Activated CD4-positive, alpha-beta T cell treated with anti-CD3 and anti-CD28 coated beads for 4 hours (primary cell): ENCODE measurements at places on chromosomes 11 and 22.

DNA sequence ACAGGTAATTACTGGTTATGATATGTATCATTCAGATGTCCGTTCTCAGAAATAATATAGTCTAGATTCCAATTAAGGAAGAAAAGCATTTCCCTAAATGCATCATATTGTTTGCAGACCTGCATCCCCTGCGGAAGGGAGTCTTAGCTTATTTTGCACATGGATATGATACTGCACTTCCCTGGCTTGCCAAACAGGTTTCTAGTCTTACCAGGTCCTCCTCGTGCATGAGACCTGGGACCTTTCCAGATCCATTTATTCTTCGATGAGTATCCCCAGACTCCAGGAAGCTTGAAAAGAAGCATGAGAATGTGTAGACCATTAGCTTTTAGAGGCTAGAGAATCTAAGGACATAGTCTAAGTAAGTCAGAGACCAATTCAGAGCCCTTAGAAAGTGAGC lies 30.6 kb downstream of the CYB5R2 start:
- no peak for DNase-seq

- DNase-seq: no peak
Observed at GRCh38 chr11:8337130-8337795, 73.6 kb upstream of the LMO1 start.

- DNase-seq: no peak
Observed at GRCh38 chr11:43498561-43498960, 139.8 kb downstream of the TTC17 start.

GRCh38 chr11:14774721-14775120 lies 117.3 kb downstream of the CYP2R1 start:
- DNase-seq: no peak

DNA sequence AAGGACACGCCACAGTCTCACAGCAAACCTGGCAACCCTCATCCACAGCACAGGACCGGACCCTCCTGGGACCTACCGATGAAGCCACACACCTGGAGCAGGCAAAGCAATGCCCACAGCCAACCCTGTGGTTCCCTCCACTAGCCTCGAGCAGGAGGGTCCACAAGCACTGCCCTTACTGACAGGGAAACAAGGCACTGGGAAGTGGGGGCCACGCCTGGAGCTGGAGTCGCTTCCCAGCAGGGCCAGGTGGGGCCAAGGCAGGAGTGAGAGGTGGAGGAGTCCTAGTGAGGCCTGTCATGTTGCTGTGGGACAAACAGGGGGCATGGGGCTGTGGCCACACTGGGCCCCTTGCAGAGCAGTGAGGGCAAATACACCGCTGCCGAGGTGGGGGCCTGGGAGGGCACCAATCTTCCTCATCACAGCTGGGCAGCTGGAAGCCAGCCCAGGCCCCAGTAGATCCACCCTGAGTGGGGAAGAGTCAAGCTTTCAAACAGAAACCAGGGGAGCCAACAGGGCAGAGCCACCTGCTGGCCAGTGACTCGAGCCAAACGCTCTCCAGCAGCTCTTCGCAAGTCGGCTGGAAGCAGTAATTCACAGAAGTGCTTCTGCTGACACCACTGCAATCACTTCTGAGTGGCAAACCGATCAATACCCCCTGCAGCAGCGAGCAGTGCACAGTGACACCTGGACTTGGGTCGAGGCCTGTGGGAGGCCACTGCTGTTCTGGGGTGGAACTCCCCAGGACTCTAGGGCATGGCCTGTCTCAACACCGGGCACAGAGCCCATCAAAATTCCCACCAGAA lies 13.7 kb downstream of the SULT4A1 start:
- no peak for DNase-seq

DNA sequence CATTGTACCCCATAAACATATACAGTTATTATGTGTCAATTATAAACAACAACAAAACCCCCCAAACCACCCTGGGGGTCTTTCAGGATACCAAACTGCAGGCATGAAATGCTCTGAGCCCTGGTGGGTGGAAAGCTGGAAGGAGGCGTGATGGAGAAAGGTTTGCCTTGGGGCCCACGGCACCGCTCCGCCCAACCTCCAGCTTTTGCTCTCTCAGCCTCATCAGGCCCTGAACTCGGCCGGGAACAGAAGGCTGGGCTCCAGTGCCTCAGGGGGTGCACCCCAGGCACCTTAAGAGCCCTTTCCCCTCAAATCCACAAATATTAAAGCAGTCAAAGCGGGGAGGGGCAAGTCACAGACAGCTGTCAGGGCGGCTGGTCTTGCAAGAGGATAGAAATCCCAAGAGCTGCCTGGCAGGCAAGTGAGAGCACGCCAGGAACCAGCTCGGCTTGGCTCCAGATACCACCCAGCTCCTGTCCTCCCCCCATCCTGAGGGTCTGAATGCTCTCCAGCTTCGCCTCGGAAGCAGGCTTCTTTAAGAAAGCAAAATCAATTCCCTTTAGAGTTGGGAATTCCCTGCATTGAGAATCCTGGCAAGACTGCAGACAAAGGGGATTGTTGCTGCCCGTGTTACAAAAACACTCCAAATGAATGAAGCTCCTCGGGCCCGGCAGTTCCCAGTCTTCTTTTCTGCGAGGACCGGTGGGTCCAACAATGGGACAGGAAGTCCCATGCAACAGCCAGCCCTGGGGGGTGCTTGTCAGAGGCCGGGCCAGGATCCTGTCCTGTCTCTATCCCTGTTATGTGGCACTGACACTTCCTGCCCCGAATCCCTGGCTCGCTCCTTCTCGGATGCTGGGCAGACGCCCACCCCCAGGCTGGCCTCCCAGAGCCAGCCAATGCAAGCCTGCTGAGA lies 80.8 kb downstream of the NAT10 start:
- no peak for DNase-seq

DNA sequence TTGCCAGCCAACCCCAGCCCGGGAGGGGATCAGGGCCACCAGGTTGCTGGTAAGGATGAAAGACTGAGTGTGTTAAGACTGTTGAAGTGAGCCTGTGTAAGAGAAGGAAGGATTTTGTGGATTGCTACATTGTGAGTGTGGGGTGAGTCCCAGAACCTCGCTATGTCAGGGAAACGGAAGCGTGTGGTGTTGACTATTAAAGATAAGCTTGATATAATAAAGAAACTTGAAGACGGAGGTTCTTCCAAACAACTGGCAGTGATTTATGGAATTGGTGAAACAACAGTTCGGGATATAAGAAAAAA lies 627 bp downstream of the JRKL start:
- DNase-seq: no peak

GRCh38 chr11:40425168-40425567 lies 1034.3 kb downstream of the LRRC4C start:
- DNase-seq: no peak

DNA sequence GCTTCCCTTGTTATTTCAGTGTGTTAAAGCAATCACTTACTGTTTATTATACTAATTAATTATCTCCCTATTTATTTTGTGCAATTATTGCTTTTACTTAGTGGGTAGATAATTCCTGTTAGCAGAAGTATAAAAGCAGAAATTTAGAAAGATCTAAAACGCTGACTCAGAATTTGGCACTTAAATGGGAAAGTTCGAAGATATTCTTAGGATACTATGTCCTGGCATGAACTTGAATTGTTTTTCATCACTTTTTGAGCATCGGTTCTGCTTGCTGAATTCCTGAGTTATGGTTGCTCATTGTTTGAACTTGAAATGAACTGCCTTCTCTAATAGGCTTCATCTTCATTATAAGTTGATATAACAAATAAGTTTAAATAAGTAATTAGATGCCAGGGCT lies 325.4 kb downstream of the JRKL start:
- no peak for DNase-seq

DNA sequence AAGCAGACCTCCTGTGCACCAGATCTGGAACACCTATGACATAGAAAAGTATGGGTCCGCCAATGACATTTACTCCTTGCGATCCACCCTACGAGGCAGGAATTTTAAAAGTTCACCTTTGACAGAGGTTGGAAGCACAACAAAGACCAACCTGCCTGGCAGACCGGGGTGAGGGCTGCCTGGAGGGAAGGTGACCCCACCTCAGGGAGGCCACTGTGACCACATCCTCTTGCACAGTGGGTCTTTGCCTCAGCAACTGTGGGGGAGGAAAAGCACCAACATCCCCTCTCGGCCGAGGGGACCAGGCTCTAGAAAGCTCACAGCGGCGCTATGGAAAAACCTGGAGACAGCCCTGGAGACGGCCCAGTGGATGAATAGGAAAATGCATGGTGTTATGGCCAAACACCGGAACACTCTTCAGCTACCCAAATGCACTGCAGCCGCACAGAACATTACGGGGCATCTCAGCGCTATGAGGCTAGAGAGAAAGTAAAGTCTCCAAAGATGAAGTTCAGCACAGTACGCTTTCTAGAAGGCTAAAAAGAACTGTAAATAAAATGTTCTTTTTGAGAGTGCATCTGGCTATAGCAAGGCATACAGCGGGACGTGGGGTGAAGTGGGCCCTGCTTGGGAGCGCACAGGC lies 1.8 kb upstream of the SHISAL1 start:
- no peak for DNase-seq

DNA sequence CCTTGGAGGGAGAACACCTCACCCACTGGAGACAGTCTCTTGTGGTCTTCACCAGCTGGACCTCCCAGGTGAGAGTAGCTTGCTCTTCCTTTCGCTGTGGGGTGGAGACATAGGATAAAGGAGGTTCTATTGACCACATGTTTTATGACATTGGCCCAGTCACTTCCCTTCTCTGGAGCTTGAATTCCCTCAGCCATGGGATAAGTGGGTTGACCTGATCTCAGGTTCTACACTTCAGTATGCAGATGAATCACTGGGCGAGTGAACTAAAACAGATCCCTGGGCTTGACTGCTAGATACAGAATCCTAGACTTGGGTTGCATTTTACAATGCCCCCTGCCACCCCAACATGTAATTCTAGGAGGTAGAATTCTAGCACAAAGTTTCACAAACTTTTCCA lies 54.8 kb upstream of the PRSS23 start:
- no peak for DNase-seq

DNA sequence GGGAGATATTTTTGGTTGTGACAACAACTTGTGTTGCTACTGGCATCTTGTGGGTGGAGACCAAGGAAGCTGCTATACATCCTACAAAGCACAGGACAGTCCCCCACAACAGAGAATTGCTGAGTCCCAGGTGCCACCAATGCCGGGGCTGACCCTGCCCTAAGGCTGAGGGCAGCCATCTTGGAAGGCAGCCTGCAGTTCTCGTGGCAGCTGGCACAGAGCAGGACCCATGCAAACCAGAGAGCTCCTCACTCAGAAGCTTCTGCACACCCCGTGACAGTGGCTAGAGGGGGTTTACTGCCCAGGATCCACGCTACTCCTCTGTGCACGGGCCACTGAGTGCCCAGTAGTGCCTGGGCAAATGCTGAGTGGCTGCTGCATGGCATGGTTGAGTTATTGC lies 143.4 kb downstream of the CTTN start:
- DNase-seq: no peak

DNA sequence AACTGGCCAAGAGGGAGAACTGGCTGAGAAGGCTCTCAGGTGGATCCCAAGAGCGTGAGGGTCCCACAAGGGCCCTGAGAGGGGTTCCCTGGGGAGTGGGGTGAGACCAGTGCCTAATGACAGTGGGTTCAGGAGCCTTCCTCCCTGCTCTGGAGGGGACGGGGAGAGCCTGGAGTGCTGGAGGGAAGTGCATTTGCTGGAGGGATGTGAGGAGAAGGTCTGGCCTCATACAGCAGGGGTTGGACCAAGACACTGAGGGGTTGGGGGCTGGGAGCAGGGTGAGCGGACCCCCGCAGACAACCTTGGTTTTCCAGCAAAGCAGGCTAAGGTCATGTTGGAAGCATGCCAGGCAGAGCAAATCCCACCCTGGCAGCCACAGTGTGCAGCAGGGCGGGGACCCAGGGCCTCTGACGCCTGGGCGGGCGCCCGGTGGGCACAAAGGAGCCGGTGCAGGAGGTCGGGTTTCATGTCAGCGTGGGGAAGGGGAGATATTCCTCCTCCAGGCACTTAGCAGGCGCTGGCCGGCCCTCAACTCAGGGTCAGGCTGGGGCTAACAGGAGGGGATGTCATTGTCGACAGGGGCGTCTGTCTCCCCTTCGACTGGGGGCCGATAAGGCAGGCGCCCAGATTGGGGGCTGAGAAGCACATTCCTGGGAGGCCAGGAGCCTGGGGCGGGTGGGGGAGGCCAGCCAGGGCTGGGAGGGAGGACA lies 3.1 kb upstream of the DERL3 start:
- DNase-seq: no peak

GRCh38 chr11:121793916-121794315 lies 322.1 kb downstream of the BLID start:
- no peak for DNase-seq

- DNase-seq: no peak
Observed at GRCh38 chr22:44494497-44494896, 3.5 kb downstream of the RTL6 start.

- no peak for DNase-seq
Observed at GRCh38 chr11:34811858-34812257, 104.3 kb downstream of the APIP start.

DNA sequence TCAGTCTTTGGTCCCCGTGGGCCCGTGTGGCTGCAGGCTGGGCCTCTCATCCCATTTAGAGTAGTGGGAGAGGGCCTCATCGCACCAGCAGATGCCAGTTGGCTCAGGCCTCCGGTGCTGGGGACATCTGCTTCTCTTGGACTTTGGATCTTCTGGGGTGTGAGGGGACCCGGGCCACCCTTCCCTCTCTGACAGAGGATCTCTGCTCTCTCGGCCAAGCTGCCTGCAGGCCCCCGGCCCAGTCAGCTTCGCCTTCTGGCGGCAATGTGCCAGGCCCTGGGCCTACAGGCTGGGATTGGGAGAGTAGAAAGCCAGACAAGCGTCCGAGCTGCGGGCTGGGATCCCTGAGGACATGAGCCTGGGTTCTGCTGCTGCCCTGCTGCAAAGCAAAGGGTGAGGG lies 15.0 kb upstream of the FGF3 start:
- no peak for DNase-seq

GRCh38 chr11:18324381-18324780 lies 2.0 kb downstream of the GTF2H1 start:
- no peak for DNase-seq

- no peak for DNase-seq
Observed at GRCh38 chr11:18633256-18634139, 644 bp downstream of the SPTY2D1 start.

GRCh38 chr11:35065566-35065965 lies 73.4 kb upstream of the CD44 start:
- DNase-seq: no peak

GRCh38 chr11:134597452-134597851 lies 185.4 kb upstream of the B3GAT1 start:
- no peak for DNase-seq

GRCh38 chr22:49457946-49458707 lies 369.5 kb downstream of the BRD1 start:
- no peak for DNase-seq

GRCh38 chr22:37402184-37402506 lies 25.1 kb downstream of the ELFN2 start:
- no peak for DNase-seq

- no peak for DNase-seq
Observed at GRCh38 chr11:97856666-97857065, 1164.1 kb upstream of the CNTN5 start.
